ENCODE measurements at places on chromosomes 7 and 10. TPM values are rescaled to one million over a fixed set of nuclear protein-coding genes. Genes with fewer than 3 reads are reported as not detected.
A peak's percentile ranks its signal among the peaks of the same experiment; 100 is the strongest.

Gene ASAH2
- total RNA-seq: 5.4 TPM

DNA sequence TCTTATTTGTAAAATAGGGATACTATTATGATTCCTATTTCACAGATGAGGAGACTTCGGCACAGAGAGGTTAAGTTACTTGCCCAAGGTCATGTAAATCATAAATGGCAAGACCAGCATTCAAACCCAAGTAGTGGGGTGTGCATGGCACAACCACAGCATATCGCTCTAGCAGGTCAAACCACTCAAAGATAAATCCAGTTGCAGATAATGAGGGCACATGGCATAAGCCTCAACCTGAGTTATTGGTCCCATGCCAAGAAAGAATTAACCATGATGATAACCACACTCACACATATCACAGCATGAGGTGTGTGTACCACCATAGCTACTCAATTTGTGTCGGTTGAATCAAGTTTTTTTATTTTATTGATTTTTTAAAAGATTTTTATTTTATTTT is 180.5 kb downstream of the CREB5 start:
- H3K4me3 ChIP-seq: no peak overlapping the region
- no peaks in the 10 kb centered on the region for H3K36me3 ChIP-seq
- no peaks in the 10 kb centered on the region for H3K27me3 ChIP-seq
- no peak overlapping the region for H3K27ac ChIP-seq

Gene SPDYE2
- not detected for total RNA-seq

DNA sequence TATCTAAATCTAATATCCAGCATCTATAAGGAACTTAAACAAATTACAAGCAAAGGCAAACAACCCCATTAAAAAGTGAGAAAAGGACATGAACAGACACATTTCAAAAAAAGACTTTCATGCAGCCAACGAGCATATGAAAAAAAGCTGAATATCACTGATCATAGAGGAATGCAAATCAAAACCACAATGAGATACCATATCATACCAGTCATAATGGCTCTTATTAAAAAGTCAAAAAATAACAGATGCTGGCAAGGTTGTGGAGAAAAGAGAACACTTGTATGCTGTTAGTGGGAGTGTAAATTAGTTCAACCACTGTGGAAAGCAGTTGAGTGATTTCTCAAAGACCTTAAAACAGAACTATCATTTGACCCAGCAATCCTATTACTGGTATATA is 334.4 kb upstream of the CACNA2D1 start:
- no peak for DNase-seq
- no peaks in the 10 kb centered on the region for H3K36me3 ChIP-seq
- H3K27me3 ChIP-seq: no peaks in the 10 kb centered on the region
- H3K27ac ChIP-seq: no peak overlapping the region
- no peak overlapping the region for H3K4me3 ChIP-seq

Gene ABCC2
- total RNA-seq: 64.0 TPM

DNA sequence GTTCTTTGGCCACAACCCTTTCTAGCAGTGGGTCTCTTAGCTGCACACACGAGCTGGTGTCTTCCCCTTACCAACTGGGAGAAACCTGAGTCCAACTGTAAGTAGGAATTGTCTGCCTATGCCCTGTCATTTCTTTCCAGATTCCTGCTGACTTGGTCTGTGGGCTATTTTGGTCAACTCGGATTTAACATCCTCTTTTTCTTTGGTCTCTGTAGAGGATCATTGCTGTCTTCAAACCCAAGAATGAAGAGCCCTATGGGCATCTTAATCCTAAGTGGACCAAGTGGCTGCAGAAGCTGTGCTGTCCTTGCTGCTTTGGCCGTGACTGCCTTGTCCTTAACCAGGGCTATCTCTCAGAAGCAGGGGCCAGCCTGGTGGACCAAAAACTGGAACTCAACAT is 10.3 kb downstream of the PI4K2A start:
- peaks cover 20% of the 10 kb centered on the region for H3K36me3 ChIP-seq
- H3K27me3 ChIP-seq: no peaks in the 10 kb centered on the region
- no peak for DNase-seq
- no peak overlapping the region for H3K4me3 ChIP-seq
- H3K4me1 ChIP-seq: peaks cover 10% of the 10 kb centered on the region
- H3K27ac ChIP-seq: no peak overlapping the region

Gene CHRM2
- 11.4 TPM for total RNA-seq

Gene EIF5AL1
- total RNA-seq: not detected

Gene PTEN
- 80.6 TPM for total RNA-seq

GRCh38 chr10:60340973-60341372 is 48.7 kb downstream of the ANK3 start:
- H3K27ac ChIP-seq: no peak overlapping the region
- H3K4me1 ChIP-seq: peaks cover 9% of the 10 kb centered on the region
- H3K4me3 ChIP-seq: no peak overlapping the region
- H3K27me3 ChIP-seq: no peaks in the 10 kb centered on the region

Gene TRIM73
- 4.2 TPM for total RNA-seq

GRCh38 chr10:34524369-34525091 is 290.6 kb downstream of the PARD3 start:
- H3K27me3 ChIP-seq: no peaks in the 10 kb centered on the region
- no peak overlapping the region for H3K27ac ChIP-seq
- no peak for DNase-seq
- H3K4me3 ChIP-seq: no peak overlapping the region
- H3K36me3 ChIP-seq: peaks cover 17% of the 10 kb centered on the region

Gene COX19
- total RNA-seq: 14.8 TPM

GRCh38 chr10:98016772-98017475 is 13.5 kb downstream of the CRTAC1 start:
- no peak for DNase-seq
- H3K4me3 ChIP-seq: no peak overlapping the region
- no peaks in the 10 kb centered on the region for H3K36me3 ChIP-seq
- H3K4me1 ChIP-seq: no peaks in the 10 kb centered on the region
- H3K27me3 ChIP-seq: peaks cover 74% of the 10 kb centered on the region

DNA sequence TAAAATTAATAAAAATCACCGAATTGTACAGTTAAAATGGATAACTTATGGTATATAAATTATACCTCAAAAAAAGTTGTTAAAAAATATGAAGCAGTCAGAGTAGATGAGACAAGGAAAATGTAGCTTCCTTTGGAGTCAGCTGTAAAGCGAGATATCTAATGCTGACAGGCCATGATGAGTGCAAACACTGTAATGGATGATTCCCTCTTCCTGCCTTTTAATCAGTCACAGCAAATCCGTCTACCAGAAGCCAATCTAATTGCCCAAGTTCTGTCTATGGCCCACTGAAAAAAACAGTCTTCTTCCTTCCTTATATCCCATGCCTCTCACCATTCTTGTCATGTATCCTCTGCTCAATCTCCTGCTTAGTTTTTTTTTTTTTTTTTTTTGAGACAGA is 59.9 kb upstream of the DNAJB12 start:
- DNase-seq: no peak
- no peaks in the 10 kb centered on the region for H3K27me3 ChIP-seq
- H3K4me1 ChIP-seq: peaks cover 13% of the 10 kb centered on the region
- H3K27ac ChIP-seq: no peak overlapping the region
- H3K4me3 ChIP-seq: no peak overlapping the region
- peaks cover 13% of the 10 kb centered on the region for H3K36me3 ChIP-seq

- peaks cover 14% of the 10 kb centered on the region for H3K27me3 ChIP-seq
- no peak overlapping the region for H3K4me3 ChIP-seq
- no peaks in the 10 kb centered on the region for H3K36me3 ChIP-seq
- no peak overlapping the region for H3K27ac ChIP-seq
- DNase-seq: no peak
Observed at GRCh38 chr7:148265896-148266295, 324.7 kb upstream of the C7orf33 start.

- no peak overlapping the region for H3K4me3 ChIP-seq
- H3K36me3 ChIP-seq: peaks cover 24% of the 10 kb centered on the region
- DNase-seq: no peak
- H3K27ac ChIP-seq: peak overlapping the region; percentile 65
- H3K27me3 ChIP-seq: no peaks in the 10 kb centered on the region
Observed at GRCh38 chr7:875476-876076, 778 bp upstream of the GET4 start.

GRCh38 chr7:20735346-20736065 is 51.2 kb downstream of the SP8 start:
- no peak overlapping the region for H3K4me3 ChIP-seq
- H3K27ac ChIP-seq: no peak overlapping the region
- no peak for DNase-seq
- H3K27me3 ChIP-seq: no peaks in the 10 kb centered on the region
- no peaks in the 10 kb centered on the region for H3K4me1 ChIP-seq

DNA sequence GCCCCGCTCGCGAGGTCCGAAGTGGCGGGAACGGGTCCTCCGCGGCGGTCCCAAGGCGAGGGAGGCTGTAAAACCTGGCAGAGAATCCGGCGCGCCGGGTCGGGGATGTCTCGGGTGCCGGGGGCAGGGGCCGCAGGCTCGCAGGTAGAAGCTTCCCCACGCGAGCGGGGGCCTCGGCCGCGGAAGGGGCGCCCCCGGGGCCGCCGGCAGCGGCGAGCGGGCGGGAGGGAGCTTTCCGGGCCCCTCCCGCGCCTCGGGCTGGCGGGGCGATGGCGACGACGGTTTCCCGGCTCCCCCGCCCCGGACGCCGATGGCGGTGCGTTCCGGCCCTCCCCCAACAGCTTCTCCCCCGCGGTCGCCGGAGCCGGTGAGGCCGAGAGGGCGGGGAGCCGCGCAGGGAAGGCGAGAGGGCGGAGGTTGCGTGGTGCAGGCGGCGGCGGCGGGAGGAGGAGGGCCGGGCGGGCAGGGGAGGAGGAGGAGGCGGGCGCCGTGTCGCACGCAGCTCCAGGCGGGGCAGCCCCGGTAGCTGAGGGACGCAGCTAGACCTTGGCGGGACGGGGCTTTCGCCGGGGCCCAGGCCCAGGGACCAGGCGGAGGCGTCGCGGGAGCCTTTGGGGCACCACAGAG is at the start of gene CUL1:
TSS of gene CUL1 (plus strand) at position 507 of the 627 bp plus-strand sequence. CDS start 31,220 bp downstream, outside the sequence.
- no peaks in the 10 kb centered on the region for H3K36me3 ChIP-seq
- H3K4me3 ChIP-seq: peak within 1 kb of the TSS; percentile 91
- H3K4me1 ChIP-seq: peaks cover 34% of the 10 kb centered on the region

- H3K4me3 ChIP-seq: no peak overlapping the region
- no peaks in the 10 kb centered on the region for H3K36me3 ChIP-seq
- H3K27ac ChIP-seq: no peak overlapping the region
Observed at GRCh38 chr10:44281089-44281613, 103.7 kb downstream of the CXCL12 start.

Gene RBP3
- not detected for total RNA-seq

DNA sequence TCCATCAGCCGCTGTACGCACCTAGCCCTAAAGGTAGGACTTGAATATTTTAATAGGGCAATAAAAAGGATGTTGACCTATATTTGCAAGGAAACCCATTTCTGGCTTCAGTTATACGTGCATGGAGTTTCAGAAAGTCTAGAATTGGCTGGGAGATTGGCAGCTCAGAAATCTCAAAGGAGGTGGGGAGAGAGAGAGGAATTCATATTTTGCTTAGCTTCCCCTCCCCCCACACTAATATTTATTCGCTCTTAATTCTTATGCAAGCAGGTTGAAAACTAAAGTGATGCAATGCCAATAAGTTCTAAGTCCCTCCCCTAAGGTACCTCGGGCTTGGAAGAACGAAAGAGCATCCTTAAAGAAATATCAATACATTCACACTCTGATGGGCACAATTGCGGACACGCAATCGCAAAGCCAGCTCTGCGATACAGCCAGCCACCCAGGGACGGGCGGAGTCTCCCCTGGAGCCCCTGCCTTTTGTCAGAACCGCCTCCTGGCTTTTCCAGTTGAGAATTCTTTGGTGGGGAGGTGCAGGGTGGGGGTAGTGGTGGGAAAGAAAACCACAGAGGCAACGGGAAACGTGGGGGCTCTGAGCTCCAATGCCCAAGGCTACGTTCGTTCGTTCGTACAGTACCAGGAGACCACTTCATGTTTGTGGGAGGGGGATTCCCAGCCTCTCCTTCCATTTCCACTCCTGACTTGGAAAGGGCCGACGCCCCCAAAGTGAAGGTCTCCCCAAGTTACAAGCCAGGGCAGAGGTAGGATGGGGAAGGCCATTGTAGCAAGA is 1.3 kb downstream of the SHH start:
- peak overlapping the region; percentile 90 for H3K4me3 ChIP-seq
- H3K27me3 ChIP-seq: peaks cover 80% of the 10 kb centered on the region
- no peak overlapping the region for H3K27ac ChIP-seq
- no peaks in the 10 kb centered on the region for H3K36me3 ChIP-seq
- no peak for DNase-seq
- H3K4me1 ChIP-seq: peaks cover 17% of the 10 kb centered on the region

GRCh38 chr7:411677-412312 is 107.9 kb downstream of the PDGFA start:
- no peak overlapping the region for H3K27ac ChIP-seq
- H3K4me3 ChIP-seq: no peak overlapping the region
- DNase-seq: no peak
- H3K4me1 ChIP-seq: peaks cover under 1% of the 10 kb centered on the region

DNA sequence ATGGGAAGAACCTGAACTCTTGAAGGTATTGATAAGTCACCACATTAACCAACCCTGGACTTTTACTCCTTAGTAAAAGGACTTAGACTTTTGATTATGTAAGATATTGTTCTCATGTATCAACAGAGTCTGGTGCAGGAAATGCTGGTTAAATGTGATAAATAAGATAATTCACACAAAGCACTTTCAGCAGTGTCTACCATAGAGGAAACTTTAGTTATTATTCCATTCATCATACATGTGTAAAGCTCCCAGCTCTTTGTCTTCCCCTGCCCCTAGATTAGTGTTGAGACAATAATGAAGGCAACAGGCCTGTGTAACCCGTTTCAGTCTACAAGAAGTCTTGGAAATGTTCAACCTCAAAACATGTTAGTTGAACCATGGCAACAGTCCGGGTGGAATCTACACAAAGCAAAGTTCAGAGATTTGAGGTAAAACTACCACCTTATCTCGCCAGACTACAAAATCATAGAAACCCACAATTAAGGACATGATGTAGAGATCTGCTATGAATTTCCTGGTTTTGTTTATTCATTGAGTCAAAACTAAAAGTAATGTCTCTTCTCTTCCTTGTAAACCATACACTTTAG is 109.9 kb upstream of the ADO start:
- H3K27me3 ChIP-seq: peaks cover 46% of the 10 kb centered on the region
- no peak for DNase-seq
- peaks cover 7% of the 10 kb centered on the region for H3K4me1 ChIP-seq
- no peak overlapping the region for H3K4me3 ChIP-seq

DNA sequence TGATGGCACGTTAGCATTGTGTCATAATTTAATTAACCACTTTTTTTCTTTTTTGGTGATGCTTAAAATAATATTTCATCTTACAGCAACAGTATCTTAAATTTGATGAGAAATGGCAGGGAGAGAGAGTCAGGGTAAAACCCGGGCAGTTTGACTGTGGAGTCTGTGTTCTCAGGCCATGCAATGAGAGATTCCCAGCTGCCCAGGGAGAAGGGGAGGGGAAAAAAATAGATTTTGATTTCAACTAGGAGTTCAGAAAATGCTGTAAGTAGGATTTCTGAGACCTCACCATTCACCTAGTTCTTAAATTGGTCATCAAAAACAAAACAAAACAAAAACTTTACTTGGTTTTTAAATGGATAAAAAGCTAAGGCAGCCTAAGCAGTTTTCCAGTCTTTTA is 37.4 kb upstream of the XPNPEP1 start:
- no peak overlapping the region for H3K4me3 ChIP-seq
- DNase-seq: no peak
- H3K4me1 ChIP-seq: peaks cover 57% of the 10 kb centered on the region
- no peaks in the 10 kb centered on the region for H3K36me3 ChIP-seq
- H3K27me3 ChIP-seq: no peaks in the 10 kb centered on the region

Gene ANKRD1
- 2.1 TPM for total RNA-seq

GRCh38 chr10:113412161-113412560 is 140.7 kb upstream of the HABP2 start:
- no peak for DNase-seq
- H3K36me3 ChIP-seq: peaks cover 3% of the 10 kb centered on the region
- H3K27ac ChIP-seq: no peak overlapping the region
- peaks cover 49% of the 10 kb centered on the region for H3K27me3 ChIP-seq
- no peak overlapping the region for H3K4me3 ChIP-seq

Data from type B pancreatic cell (in vitro differentiated cells).